Activated T-cell treated with anti-CD3 and anti-CD28 coated beads, Interleukin-2, amount 50 U/mL, for 72 hours (primary cell): ENCODE measurements at places on chromosomes 11 and 22. TPM values are rescaled to one million over a fixed set of nuclear protein-coding genes. Genes with fewer than 3 reads are reported as not detected.

The CECR2 gene
- total RNA-seq, result 0.77 TPM

The PYGM gene
- 4.5 TPM for total RNA-seq

The BTG4 gene
- total RNA-seq, result not detected

The PES1 gene
- 90.4 TPM for total RNA-seq

The NXPE1 gene
- not detected for total RNA-seq

The C11orf65 gene
- total RNA-seq, result 1.2 TPM

The OR10D3 gene
- total RNA-seq, result not detected

The APOBEC3G gene
- total RNA-seq, result 77.8 TPM

The PKP3 gene
- total RNA-seq, result 0.16 TPM

The UEVLD gene
- total RNA-seq, result 24.3 TPM

The MPEG1 gene
- 0.05 TPM for total RNA-seq
